NT2/D1 (cell line): ENCODE measurements at places on chromosomes 1 and 21.

- peak; percentile 40 for DNase-seq
These were observed 38.7 kb downstream of the ZBTB40 start for GRCh38 chr1:22490309-22490708.

DNA sequence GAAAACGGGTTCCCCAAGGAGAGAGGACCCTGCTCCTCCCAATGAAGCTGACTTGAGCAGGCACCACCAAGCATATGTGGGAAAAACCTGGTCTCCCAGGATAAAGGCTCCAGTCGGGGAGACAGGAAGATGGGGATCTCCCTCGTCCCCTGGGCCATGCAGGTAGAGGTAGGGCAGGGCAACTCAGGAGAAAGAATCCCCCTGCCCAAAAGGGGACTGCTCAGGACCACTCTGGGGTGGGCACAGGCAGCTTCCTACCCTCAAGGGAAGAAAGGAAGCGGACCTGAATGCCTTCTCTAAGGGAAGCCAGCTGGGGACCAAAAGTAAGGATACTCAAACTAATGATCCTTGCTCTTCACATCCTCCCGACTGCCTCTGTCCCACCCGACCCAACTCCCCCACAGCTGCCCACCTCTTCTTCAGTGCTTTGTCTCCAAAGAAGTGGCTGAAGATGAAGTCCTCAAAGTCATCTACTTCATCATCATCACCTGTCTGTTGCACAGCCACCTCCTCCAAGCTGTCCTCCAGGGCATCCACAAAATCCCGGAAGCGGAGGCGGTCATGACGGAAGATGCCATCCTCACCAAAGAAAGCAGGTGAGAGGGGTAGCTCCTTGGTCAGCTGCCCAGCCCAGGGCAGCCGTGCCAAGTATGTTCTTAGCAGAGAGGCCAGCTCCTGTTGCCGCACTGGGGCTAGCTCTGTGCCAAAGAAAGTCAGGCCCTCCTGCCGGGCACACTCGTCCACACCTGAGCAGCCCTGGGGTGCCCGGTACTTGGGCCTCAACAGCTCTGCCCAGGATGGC lies 8.8 kb upstream of the PMVK start:
- no peak for DNase-seq

DNA sequence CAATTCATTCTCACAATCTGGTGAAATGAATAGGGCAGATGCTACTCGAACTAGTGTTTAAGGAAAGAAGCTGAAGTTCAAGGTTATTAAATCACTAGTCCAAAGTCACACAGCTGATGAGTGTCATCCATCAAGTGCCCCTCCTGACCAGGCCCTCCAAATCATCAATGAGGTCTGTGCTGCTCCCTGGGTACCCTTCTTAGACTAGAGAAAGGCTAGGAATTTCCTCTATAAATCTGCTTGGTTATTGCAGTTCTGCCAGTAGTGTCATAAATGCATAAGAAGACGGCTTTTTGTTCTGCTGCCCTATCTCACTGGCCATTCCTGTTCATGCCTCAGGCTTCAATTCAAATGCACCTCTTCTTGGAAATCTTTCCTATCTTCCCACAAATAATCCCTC lies 5.5 kb upstream of the KRTAP21-1 start:
- DNase-seq = no peak

DNA sequence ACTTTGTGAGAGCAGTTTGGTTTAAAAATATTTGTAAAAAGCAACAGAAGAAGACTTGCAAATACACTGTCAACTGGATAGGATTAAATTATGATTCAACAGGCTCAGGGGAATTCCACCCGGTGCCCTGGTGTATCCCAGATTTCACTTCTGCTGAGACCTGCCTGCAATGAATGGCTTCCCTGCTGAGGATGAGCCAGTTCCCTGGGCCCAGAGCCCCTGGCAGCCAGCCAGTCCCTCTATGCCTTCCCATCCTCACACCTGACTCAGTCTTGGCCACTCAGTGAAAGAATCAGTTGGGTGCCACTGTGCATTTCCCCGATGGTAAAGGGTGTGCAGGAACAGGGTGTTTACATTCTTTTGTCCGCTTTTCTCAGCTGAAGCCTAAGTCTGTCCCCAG lies 64.4 kb downstream of the KCTD3 start:
- DNase-seq = no peak

DNA sequence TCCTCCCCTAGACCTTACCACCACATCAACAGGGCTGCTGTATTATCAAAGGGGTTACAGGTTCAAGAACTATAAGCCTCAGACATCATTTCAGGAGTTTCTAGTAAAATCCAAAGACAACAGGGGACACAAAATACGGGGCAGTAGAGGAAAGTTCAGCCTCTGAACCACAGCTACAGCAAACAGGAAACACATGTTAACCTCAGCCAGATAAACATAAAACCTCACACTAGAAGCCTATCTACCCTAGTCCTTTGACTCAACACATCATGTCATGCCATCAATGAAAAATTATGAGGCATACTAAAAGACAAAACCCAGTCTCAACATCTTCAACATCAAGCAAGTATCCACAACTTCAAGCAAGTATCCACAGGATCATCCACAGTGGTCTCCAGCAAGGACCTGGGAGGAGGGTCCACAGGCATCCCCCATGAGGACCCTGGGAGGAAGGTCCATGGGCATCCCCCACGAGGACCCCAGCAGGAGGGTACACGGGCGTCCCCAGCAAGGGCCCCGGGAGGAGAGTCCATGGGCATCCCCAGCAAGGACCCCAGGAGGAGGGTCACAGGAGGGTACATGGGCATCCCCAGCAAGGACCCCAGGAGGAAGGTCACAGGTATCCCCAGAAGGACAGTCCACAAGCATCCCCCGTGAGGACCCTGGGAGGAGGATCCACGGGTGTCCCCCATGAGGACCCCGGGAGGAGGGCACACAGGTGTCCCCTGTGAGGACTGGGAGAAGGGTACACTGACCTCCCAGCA lies 440.0 kb downstream of the MATN1 start:
- no peak for DNase-seq

DNA sequence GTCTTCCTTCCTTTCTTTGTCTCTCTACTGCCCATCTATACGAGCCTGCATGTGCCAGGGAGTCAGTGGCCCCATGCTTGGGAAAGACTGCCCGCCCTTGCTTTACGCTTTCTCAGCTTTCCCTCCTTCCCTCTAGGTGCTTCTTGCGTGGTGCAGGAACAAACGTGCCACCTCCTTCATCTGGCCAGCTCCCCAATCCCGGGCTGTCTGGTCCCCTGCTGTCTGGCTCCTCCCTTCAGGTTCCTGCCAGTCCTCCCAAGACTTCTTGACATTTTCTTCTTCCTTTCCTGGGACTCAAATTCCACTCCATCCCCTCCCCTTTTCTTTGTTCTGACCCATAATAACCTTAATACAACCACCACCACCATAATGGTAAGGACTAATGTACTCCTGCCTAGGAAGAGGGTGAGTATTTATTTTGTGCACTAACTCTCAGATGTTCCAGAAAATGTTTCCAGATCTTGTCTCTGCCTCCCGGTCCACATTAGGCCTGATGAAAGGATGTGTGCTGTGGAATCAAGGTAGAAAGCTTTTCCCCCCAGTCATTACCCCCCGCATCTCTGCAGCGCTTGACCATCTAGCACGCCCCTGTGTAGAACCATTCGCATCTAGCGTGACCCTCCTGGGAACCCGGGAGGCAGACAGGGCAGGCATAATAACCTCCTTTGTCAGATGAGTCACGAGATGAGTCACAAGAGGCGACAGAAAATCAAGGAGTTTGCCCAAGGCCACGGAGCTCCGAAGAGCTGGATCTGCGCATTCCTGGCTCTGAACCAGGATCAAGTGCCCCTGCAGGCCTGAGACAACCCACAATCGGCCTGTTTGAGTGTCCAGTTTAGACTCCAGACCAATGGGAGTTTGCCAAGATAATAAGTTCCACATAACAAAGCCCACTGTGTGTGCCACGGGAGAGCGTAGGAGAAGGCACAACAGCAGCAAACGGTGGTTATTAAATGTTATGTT lies 60.1 kb upstream of the NEK2 start:
- peak; percentile 57 for DNase-seq

- no peak for DNase-seq
These were observed 18.7 kb downstream of the CTSK start for GRCh38 chr1:150789396-150789795.

DNA sequence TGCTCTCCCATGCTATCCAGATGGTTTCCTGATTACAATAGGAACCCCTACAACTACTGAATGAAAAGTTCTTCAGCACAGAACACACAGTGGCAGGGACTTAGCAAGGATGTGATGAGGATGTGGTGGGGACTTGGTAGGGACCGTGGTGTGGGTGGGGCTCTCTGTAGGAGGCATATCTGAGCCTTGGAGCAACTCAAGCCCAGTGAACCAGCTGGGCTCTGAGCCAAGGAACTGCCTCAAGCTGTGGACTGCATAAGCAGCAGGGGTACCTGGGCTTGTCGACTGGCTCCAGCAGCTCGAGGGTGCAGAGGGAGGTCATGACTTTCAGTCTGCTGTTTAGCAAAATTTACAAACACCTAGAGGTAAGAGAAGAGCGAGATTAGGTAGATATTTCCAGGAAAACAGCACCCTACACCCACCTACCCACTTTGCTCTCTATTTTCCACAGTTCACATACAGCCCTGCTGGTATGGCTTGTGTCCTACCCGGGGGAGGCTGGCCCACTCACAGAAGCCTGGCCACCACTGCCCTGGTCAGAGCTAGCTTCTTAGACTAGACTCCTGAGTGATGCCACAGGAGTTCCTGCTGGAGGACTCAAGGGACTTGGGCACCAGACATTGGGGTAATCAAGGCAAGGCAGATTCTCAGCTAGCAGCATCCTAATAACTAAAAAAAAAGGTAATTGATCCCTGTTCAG lies 86.8 kb upstream of the GCLM start:
- no peak for DNase-seq

- no peak for DNase-seq
These were observed 40.0 kb downstream of the ROR1 start for GRCh38 chr1:63813829-63814277.

GRCh38 chr1:116574581-116575291 lies 3.9 kb upstream of the CD58 start:
- peak; percentile 70 for DNase-seq

DNA sequence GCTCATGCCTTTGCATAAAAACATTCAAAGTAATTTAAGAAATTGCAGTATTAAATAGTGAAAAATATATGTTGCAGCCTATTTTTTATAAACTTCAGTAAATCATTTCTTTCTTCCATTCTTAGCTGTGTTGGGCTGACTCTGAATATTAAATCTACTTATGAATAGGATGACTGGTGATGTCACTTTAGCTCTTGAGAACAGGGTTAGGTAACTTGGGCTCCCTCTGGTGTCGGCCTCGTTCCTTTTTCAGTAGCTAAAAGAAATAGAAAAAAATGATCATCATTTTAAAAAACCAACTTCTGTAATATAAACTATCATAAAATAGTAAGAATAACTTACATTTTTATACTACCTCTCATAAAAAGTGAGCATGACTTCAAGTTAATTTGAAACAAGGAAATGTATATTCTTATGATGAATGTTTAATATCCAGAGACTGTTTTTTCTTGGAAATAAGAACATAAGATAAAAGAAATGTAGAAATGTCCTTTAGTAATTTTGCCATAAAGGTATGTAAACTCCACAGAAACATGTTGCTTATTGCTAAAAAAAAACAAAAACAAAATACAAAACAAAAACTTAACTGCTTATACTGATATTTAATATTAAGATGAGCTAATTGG lies 26.8 kb upstream of the NCAM2 start:
- DNase-seq = peak; percentile 65

DNA sequence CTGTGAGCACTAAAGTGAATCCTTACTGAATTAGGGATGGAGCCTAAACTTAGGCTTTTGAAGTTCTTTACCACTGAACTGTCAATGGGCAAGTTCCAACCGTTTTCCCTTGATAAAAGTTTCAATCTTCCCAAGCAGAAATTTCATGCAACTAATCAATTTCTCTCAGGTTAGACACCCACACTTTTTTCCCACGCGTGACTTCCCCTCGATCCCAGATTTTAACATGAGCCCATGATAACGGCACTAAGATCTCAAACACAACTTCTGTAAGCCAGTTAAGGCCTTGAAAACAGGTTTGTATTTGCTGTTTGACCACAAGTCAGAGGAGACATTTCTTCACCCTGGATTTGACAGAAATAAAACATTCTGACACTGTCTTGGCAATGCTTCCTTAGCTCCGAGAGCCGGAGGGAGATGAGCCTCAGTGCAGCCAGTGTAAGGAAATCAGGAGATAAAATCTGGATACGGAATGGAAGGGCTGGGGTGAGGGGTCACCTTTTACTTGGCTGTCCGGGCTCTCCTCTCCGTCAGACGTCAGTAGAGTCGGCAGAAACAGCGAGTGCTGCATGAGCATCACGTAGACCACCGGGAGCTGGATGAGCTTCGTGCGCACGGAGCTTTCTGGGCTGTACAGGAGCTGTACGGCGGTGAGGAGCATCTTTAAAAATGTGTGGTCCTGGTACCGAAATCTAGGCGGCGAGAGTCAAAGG lies 39.7 kb downstream of the MRAP start:
- DNase-seq = no peak

GRCh38 chr1:117653732-117654492 lies 48.1 kb downstream of the TENT5C start:
- DNase-seq = no peak

GRCh38 chr1:84450910-84451309 lies 28.2 kb upstream of the RPF1 start:
- no peak for DNase-seq

GRCh38 chr21:24781146-24781545 lies 826.1 kb downstream of the MRPL39 start:
- DNase-seq = no peak

DNA sequence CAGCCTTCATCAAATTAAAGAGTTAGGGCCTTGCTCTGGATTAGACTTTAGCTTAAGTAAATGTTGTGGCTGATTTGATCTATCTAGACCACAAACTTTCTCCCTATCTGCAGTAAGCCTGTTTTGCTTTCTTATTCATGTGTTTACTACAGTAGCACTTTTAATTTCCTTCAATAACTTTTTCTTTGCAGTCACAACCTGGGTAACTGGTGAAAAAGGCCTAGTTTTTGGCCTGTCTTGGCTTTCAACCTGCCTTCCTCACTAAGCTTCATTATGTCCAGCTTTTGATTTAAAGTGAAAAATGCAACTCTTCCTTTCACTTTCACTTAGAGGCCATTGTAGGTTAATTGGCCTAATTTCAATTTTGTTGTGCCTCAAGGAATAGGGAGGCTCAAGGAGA lies 12.5 kb upstream of the LPGAT1 start:
- DNase-seq = no peak

GRCh38 chr21:45404730-45405270 lies at the start of gene COL18A1:
Gene COL18A1 (plus strand): TSS chr21:45405165. CDS start chr21:45405231, 66 bp downstream.
- DNase-seq = no peak

DNA sequence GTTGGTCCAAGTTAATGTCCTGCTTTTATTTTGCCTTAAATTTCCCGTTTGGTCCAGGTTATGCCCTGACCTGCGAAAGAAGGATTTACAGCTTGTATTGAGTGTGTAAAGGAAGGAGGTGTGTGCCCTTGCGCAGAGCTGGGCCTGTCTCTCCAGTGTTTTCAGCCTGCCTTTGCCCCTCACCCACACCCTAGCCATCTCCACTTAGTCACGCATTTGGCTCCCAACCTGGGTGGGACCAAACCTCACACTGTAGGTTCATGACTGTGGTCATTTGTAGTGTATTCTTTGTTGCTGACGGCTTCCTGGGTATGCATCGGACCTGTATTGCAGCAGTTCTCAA lies 572 bp upstream of the SRSF10 start:
- no peak for DNase-seq
